ENCODE measurements at places on chromosomes 12 and 14.

DNA sequence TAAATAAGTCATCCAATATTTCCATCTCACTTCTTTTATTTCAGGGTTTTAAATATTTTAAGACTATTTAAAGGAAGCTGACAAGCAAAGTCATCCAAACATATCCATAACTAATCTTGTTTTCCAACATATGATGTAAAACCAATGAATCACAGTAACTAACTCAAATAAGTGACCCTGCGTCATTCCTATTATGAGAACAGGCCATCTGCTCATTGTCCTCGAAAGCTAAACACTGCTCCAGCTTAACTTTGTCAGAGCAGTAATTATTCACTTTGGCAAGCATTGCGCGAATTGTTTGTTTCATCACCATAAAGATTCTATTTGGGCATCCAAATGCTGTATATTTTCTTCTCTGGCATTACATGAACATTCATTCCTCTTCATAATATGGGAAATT lies 99.1 kb downstream of the CAPZA3 start:
- DNase-seq: no peak

DNA sequence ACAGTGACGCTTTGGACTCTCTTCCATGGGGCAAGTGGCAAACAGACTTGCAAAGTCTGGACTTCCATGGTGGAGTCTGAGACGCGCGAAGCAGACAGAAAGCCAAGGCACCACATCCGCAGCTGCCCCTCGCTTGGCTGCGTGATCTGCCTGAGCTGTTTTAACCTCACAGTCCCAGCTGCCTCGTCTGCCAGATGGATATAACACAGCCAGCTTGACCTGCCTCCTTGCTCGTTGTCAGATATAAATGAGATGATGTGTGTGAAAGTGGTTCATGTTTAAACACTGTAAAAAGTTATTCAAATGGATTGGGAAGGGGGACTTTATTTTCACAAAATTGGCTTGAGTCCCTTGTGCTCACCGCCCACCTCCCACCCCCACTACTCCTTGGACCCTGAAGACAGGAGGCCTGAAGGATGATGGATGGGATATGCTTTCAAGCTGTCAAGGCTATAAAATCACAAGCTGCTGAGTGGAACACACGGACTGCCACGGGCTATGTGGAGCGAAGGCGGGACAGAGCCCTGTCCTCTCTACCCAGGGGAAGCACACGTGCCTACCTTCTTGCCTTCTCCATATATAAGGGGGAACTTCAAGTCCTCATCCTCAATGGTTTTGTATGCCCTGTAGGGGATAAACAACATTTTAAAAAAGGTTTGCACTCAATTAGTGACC lies 226.9 kb downstream of the MON2 start:
- DNase-seq: no peak

- no peak for DNase-seq
These were observed 39.6 kb downstream of the CCER1 start for GRCh38 chr12:90915353-90915752.

DNA sequence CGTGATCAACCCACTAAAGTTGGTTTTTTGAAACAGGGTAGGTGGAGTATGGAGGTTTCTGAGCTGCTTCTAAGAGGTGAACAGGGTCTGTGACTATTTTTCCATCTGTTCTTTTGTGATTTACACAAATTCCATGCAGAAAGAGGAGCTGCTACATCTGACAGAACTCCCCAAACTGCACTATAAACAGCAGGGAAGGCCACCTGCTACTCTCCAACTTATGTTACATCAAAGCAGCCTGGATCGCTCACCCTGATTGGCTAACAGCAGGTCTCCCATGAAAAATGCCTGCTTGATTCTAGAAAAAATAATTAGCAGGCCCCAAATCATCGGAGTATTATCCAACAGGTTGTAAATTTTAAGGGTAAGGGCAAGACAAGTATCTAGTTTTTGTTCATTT lies 282.9 kb upstream of the FLRT2 start:
- DNase-seq: no peak

- no peak for DNase-seq
These were observed 118.0 kb upstream of the TMEM260 start for GRCh38 chr14:56461276-56462275.

GRCh38 chr12:122155705-122156104 lies 18.3 kb downstream of the IL31 start:
- DNase-seq: no peak

GRCh38 chr12:100027671-100028070 lies 42.9 kb upstream of the ANKS1B start:
- no peak for DNase-seq

GRCh38 chr12:64186789-64187188 lies 35.3 kb downstream of the KICS2 start:
- DNase-seq: no peak
